ENCODE measurements at places on chromosomes 7 and 10. TPM values are rescaled to one million over a fixed set of nuclear protein-coding genes. Genes with fewer than 3 reads are reported as not detected.

- DNase-seq: no peak
Measured at GRCh38 chr10:57769298-57769697, 498.4 kb downstream of the IPMK start.

- no peak for DNase-seq
Measured at GRCh38 chr10:92125144-92125543, 165.7 kb downstream of the CPEB3 start.

The OR6B1 gene
- polyA plus RNA-seq: not detected

- no peak for DNase-seq
Measured at GRCh38 chr7:131196803-131197202, 130.9 kb upstream of the MKLN1 start.

The RARRES2 gene
- 21.9 TPM for polyA plus RNA-seq

The PGAM2 gene
- 5.7 TPM for polyA plus RNA-seq

The ENTPD7 gene
- 1.4 TPM for polyA plus RNA-seq

- no peak for DNase-seq
Measured at GRCh38 chr10:103637011-103637410, 143.5 kb downstream of the NEURL1 start.

Data from thymus (tissue), 14 donors.